ENCODE measurements at places on chromosomes 6 and 20.

- DNase-seq = no peak
Observed at GRCh38 chr6:3334555-3334954, 75.8 kb downstream of the PSMG4 start.

GRCh38 chr6:57182017-57182432 is 9.9 kb downstream of the BAG2 start:
- no peak for DNase-seq

DNA sequence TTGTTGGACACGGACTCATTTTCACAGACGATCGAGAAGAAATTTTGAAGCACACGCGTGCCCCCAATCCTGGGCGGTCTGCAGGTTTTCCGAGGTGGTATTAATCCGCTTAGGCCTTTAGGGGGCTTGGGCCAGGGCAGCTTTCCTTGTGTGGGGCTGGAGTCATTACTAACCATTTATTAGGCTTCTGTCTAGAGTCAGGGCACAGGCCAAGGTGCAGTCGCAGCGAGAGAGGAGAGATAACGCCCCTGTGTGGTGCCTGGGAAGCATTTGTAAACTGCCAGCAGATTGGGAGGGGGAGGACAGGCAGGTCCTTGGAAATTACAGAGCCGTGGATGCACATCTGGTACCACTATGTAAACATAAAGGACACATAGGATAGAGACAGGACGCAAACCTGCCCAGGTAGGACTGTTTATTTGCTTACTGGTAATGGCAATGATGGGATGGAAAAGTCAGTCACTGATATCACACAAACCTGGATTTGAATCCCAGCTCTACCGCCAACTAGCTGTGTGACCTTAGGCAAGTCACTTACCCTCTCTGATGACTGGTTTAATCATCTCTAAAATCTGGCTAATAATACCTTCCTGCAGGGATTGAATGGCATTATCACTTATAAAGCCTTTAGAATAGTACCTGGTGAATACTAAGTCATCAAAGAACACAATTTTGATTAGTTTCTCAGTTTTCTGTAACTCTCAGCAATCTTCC is 76.4 kb downstream of the TMEM242 start:
- no peak for DNase-seq

DNA sequence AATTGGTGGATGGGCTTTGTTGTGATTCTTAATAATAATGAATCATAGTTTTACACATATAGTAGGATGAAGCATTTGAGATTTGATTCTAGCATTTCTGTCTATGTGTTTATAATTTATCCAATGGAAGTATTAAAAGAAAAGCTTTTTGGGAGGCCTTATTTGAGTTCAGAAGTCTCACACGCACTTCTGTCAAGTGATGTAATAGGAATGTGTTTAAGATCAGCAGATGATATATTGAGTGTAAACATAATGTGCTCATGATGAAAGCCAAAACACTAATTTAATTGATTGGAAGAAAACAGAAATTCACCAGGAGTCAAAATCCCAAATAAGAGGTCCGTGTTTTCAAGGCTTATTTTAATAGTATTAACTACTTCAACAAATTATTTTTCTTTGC is 435.6 kb upstream of the HSF2 start:
- no peak for DNase-seq

GRCh38 chr6:144285548-144285797 is 338 bp downstream of the UTRN start:
- no peak for DNase-seq

- DNase-seq = peak; percentile 78
Observed at GRCh38 chr20:13546497-13547131, 92.1 kb downstream of the TASP1 start.

GRCh38 chr20:17969884-17970409 is 1.1 kb downstream of the MGME1 start:
- peak; percentile 82 for DNase-seq

DNA sequence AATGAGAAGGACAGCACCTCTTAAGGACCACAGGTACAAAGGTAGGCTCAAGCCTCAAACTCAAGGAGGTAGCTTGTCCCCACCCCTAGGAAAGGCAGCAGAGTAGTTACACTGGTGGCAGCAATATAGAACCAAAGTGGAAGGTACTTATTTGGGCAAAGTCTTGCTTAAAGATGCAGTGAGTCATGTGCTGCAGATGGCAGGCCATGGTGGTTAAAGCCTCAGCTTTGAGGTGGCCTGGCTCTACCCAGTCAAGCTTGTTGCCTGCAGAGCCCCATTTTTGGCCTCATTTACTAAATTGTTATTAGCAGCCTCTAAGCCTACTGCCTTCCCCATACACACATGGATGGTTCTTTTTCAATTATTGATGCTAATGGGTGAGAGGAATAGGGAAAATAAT is 146.0 kb downstream of the ELOVL4 start:
- DNase-seq = no peak

GRCh38 chr6:108565091-108565766 is 4.5 kb downstream of the FOXO3 start:
- peak; percentile 89 for DNase-seq

GRCh38 chr20:63690898-63691710 is 5.3 kb upstream of the TNFRSF6B start:
- DNase-seq = no peak

DNA sequence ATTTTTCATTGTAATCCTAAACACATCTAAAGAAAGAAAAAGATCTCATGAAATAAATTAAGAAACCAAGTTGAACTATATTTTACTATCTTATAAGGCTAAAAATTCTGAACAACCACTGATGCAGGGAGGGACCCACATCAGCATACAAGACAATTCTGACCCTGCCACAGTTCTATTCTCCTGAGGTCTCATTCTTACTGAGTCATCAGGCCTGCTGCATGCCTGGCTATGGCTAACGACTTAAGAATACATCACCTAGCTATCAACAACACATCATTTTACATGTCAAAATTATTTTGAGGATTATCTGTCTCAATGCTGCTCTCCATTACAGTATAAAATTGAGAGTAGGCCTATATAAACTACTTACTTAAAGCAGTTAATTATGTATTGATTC is 52.9 kb downstream of the FBXL4 start:
- DNase-seq = no peak

GRCh38 chr6:165245701-165246100 is 63.7 kb downstream of the C6orf118 start:
- DNase-seq = no peak

DNA sequence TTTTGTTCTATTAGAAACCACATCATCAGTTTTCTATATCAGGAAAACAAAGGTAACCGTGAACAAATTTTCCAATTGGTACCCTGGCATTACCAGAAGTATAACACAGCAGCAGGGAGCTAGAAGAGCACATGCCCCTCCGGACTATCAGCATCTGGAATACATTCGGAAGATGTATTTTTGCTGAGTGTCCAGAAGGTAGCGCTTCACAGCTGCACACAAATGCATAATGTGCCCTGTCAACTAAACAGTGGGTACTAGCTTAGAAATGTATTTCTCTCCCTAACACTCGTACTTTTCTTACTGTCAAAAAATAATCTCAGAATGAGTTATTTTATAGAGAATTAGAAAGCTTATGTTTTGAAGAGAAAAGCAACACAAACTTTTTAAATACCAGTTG is 77.6 kb downstream of the HUS1B start:
- DNase-seq = no peak

DNA sequence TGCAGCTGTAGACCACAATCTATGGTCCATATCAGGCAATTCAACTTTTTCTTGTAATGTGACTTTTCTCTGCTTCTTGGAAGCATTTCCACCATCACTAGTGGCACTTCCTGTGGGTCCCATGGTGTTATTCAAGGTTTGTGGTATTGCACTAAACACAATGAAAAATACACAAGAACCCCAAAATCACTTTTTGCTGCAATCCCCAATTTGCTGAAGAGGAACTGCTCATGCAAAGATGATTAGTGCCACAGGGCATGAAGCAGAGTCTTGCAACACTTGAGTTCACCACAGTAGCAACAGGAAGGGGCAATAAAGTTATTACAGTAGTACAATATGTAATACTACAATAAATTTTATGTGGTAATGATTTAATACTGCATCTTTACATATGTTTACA is 16.8 kb upstream of the TAAR1 start:
- DNase-seq = no peak

GRCh38 chr6:90297115-90297866 is 648 bp upstream of the BACH2 start:
- DNase-seq = no peak

DNA sequence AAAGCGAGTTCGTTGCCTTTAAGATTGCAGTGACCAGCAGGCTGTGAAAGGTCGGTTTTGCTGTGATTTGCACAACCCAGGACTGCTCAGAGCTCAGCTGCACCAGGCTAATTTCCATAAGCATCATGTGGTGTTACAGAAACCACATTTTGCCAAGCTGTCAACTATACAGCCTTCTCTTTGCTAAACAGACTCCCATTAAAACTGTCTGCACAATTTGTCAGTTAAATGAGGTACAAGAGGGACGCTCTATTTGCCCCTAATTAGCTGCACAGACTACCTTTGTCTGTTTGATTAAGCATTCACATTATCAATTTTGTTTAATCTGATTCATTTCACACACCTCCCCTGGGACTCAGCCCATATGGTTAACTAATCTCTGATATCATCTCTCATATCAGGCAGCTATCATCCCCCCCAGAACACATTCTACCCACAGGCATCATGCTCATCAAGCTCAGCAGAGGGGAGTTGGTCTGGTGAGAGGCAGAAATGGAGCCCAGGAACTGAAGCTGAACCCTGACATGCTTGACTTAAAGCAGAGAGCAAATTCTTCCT is 62.1 kb downstream of the OLIG3 start:
- peak; percentile 48 for DNase-seq

DNA sequence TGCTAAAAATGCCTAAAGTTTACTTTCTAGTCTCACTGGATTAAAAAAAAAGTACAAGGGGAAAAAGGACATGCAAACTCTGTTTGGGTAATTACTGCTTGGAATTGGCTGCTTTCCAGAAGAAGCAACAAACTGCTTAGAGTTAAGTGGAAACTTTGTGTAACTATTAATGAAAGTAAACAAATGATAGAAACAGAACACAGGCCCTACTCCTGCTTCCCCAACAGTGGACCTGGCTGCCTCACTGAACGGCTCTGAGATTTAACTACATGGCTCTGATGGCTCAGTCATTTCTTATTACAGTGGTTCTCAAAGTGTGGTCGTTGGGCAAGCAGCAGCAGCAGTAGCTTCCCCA is 108.5 kb downstream of the MAN1A1 start:
- peak; percentile 1 for DNase-seq

DNA sequence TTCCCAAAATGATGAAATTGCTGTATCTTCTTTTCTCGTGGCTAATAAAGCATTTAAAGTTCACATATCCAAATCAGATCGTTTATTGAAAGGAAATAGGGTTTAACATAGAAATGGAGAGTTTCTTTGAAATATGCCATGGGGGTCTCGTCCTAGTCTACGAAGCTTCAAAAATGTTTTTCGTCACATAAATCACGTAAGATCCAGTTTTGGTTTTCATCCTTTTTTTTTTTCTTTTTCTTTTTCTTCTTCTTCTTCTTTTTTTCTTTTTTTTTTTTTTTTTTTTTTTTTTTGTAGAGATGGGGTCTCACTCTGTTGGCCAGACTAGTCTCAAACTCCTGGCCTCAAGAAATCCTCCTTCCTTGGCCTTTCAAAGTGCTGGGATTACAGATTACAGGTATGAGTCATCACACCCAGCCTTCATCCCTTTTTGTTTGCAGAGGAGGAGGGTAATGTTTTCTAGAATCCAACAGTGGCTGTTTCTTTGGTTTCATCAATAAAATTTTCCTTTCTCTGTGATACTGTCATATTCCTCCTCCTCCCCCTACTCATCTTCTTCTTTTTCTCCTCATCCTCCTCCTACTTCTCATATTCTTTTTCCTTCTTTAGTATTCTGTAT is 94.7 kb upstream of the LOC128125822 start:
- DNase-seq = no peak

DNA sequence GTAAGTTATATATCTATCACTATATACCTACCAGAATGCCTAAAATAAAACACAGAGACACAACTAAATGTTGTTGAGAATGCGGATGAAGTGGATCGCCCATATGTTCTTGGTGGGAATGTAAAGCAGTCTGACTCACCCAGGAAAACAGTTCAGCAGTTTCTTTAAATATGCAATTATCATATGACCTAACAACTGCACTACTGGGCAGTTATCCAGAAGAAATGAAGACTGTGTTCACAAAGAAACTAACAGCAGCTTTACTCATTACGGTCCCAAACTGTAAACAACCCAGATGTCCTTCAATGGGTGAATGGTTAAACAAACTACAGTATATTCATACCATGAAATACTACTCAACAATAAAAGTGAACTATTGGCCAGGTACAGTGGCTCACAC is 14.3 kb upstream of the ZC3H12D start:
- DNase-seq = no peak

GRCh38 chr6:150322466-150322871 is 46.3 kb upstream of the IYD start:
- no peak for DNase-seq

- no peak for DNase-seq
Observed at GRCh38 chr6:14540276-14540675, 422.7 kb downstream of the CD83 start.

GRCh38 chr20:9981829-9982228 is 53.0 kb upstream of the ANKEF1 start:
- no peak for DNase-seq

- peak; percentile 60 for DNase-seq
Observed at GRCh38 chr6:63636518-63637021, 968 bp downstream of the PHF3 start.

- DNase-seq = no peak
Observed at GRCh38 chr6:54308289-54308985, at the start of gene TINAG. Gene TINAG, plus strand, starts transcription at chr6:54308441. Its CDS starts 110 bp downstream, at chr6:54308551.

DNA sequence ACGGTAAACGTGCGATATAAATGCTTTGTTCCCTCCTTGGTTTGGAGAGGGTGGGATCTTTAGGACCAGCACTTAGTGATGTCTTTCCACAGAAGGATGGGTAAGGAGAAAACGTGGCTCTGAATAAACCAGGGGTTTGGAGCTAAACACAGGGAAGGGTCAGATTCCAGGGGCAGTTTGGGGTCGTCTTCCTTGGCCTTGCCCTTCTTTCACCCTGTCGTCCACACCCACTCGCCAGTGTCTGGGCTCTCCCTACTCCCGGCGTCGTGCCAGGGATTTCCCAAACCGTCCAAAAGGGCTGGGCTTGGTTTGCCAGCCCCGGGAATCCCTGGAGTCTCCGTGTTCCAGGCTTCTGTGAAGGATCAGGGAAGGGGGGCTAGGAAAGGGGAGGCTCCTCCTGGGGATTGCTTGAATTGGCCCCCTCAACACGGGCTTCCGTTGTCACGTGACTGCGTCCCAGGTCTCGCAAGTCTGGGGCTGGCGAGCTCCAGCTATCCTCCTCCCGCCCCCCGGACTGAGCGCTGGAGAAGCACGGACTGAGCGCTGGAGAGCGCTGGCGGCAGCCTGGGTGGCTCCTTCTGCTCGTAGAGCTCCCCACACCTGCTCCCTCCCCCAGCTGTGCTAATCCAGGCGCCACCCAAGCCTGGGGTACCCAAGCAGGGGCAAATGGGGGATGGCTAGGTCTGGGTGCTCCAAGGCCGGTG is 9.4 kb upstream of the ARMC12 start:
- DNase-seq = peak; percentile 68
